Frontal cortex (tissue), 4 donors: ENCODE measurements at places on chromosomes 13 and 19. TPM values are rescaled to one million over a fixed set of nuclear protein-coding genes. Genes with fewer than 3 reads are reported as not detected.

S1PR2 gene
- total RNA-seq = 2.4 TPM

GRIK5 gene
- total RNA-seq = 13.9 TPM

ZNF208 gene
- total RNA-seq = 7.3 TPM

KCNN4 gene
- total RNA-seq = not detected

ZNF578 gene
- 36.3 TPM for total RNA-seq

RPS19 gene
- total RNA-seq = 395 TPM

IFNL1 gene
- total RNA-seq = not detected

CYSLTR2 gene
- total RNA-seq = 3.7 TPM

DNA sequence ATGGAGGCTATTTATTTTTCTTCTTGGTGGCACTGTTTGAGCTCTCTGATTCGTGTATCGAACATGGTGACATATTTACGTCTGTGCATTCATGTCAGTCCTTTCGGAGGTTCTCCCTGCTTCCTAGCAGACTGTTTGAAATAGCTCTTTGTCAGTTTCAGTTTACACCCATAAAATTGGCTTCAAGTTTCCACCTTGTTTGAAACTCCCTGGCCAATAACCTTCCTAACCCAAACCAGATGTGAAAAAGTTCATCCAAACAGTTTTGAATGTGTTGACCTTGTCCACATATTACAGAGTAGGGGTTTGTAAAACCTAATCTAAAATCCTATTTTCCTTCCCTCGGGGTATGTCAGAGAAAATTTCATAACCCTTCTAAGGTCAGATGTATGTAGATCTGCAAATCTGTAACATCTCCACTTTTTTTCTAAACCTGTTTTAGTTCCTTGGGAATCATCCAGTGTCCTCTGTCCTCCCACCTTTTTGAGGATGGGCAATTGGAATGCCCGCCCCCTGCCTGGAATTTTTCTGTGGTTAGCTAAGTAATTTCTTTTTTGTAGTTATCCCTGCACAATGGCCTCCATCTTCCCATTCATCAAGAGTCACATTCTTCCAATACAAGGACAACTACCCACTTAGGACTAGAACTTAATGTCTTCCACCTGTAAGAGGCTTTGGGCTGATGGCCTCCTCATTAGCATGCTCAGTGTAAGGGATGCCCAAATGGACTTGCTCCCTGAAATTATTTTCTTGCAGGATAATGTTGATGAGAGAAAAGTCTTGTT, 499.8 kb downstream of the GPC6 start:
- DNase-seq = no peak

GRCh38 chr13:90585392-90585791, 762.1 kb upstream of the MIR17HG start:
- no peak for DNase-seq

- no peak for DNase-seq
These were observed 341.3 kb downstream of the SPRY2 start for GRCh38 chr13:79999601-80000000.

DNA sequence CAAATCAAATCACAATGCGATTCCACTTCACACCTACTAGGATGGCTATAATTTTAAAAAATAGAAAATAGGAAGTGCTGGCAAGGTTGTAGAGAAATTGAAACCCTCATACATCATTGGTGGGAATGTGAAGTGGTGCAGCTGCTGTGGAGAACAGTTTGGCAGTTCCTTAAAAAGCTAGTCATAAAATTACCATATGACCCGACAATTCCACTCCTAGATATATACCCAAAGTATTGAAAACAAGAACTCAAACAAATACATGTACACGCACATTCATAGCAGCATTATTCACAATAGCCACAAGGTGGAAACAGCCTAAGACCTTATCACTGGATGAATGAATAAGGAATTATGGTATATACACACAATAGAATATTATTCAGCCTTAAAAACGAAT, 12.0 kb downstream of the HMGB1 start:
- DNase-seq = no peak

DNA sequence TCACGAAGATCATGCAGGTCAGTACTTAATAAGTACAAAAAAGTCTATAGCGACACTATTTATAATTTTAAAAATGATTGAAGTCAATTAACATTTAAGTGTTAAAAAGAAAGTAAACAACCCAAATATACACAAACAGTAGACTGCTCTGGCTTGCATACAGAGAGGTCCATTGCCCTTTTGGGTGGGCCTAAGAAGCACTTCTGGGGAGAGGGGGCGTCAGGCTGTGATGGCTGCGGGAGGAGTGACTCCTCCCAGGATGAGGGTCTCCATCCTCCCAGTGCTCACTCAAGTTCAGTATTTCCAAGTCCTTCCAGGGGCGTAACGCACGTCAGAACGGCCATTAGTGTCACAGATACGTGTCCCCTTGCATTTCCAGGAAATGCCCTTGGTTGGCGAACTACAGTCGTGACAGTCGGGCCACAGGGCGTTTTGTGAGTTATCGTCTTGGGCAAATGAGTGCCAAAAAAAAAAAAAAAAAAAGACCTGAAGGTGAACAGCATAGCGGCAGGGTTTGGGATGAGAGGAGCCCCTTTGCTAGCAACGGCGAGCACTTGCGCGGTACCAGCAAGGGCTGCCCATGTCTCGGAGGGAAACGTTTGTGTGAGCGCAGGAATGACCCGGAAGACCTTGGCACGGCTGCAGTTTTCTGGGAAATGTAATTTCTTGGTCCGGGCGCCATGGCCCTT, at the start of gene SCGB2B2:
SCGB2B2 (minus strand) TSS at position 463 of the 689 bp plus-strand sequence. CDS start 82,596 bp downstream, outside the sequence.
- DNase-seq = peak; percentile 77

DNA sequence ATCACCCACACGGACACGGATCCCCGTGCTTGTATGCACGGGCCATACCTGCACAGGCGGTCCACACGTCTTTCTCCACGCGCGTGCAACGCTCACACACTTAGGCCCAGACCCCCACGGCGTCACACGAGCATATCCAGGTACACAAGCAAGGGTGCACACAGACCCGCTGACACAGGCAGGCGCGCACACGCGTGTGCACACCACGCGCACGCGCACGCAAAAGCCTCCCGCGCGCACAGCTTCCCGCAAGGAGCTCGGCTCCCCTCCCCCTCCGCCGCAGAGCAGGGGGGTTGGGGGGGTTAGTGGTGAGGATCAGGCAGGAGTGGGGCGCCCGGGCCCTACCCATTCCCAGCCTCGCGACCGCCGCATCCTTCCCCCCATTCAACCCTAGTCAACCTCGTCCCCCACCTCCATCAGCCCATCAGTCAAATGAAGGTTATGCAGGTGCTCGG, 407 bp downstream of the RAB3A start:
- DNase-seq = peak; percentile 52
